ENCODE measurements at places on chromosomes 16 and 17.

DNA sequence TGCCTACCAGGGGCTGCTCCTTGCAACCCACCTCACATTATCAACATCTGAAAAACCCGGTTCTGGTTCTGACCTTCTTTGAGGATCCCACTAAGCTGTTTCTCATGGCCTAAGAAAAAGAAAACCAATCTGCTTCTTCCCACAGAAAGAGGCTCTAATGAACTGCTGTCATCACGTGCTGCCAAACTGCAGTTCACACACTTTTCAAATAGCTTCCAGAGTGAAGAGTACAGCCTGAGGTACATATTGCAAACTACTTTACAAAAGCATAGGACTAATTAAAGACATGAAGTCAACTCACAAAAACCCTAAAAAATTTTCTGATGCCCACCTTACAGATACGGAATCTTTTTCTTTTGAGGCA lies 36.7 kb downstream of the SMG6 start:
- no peak for DNase-seq

DNA sequence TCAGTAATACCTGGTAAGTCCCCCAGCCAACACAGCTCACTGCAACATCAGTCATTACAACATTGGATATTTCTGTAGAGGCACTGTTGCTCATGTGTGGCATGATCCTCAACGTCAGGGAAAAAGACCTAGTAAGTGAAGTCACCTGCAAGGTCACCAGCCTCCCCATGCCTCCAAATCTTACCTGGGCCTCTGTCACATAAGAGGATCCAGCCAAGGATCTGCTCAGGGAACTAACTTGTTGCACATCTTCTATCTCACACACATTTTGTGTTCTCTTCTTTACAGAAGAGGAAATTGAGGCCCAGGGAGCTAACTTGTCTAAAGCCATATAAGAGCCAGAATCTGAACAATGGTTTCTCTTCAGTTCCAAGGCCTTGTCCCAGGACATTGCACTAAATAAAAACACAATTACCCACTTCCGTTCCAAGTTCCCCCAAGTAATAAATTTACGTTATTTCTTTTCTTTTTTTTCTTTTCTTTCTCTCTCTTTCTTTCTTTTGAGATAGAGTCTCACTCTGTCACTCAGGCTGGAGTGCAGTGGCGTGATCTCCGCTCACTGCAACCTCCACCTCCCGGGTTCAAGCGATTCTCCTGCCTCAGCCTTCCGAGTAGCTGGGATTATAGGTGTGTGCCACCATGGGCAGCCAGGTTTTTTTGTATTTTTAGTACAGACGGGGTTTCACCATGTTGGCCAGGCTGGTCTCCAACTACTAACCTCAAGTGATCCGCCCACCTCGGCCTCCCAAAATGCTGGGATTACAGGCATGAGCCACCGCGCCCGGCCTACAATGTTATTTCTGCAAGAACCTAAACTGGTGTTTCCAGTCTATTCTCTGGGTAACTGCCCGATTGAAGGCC lies 1.3 kb downstream of the SHMT1 start:
- DNase-seq: no peak

GRCh38 chr16:17346621-17347569 lies 123.9 kb downstream of the XYLT1 start:
- no peak for DNase-seq

DNA sequence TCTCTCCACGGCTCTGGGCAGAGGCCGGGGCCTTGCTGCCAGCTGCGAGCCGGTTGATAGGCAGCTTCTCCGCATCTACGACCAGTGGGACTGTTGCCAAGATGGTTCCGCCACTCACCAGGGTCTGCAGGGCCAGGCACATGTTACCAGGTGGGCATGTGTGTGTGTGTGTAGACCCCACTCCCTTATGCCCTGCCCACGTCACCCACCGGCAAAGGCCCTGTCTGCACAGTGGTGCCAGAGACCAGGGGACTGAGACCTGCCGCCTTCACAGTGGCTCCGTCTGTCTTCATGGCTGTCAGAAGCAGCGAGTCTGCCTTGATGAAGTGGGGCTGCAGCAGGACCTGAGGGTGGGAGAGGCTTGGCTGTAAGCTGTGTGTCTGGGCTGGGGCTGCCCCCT lies 17.7 kb downstream of the SREBF1 start:
- DNase-seq: no peak

DNA sequence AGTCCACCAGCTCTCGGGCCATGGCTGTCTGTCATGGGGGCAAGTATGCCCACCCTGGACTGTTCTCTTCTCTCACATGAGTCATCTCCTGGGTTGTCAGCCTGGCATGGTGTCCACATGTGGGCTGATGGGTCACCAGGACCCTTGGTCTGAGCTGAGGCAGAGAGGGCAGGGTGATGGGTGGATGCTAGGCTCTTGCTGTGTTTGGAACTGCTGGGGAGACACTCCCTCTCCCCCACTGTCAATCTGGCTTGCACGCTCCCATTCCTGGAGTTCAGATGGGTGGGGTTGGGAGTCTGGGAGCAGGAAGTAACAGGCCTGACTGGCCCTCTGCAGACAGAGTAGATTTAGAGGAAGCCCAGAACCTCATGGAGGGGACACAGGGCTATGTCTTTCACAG lies 28.9 kb downstream of the KSR1 start:
- no peak for DNase-seq

- DNase-seq: peak; percentile 76
These were observed 847 bp upstream of the PSMC3IP start for GRCh38 chr17:42578282-42578869.

GRCh38 chr16:4617880-4618279 lies 3.2 kb upstream of the UBALD1 start:
- no peak for DNase-seq

GRCh38 chr17:3893003-3893719 lies at the start of gene CAMKK1:
Gene CAMKK1 (minus strand): TSS chr17:3893053. CDS start chr17:3885687, 7,366 bp downstream.
- peak; percentile 77 for DNase-seq

DNA sequence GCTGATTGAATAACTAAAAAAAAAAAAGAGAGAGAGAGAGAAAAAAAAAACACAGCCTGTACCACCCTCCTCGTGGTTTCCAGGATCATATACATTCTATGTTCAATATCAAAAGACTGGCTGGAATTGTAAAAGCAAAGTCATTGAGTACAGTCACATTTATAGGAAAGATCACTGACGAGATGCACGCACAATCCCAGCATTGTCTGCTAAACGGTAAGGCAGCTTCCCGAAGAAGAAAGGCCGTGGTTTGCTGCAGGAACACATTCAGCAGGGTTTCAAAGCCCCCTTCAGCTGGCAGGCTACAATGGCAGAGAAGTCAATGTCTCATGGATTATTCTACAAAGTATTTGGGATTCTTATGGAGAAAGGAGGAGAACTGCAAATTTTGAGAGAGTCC lies 9.3 kb downstream of the NQO1 start:
- DNase-seq: no peak

- DNase-seq: no peak
These were observed 10.3 kb downstream of the ZNF469 start for GRCh38 chr16:88393034-88393433.

- DNase-seq: peak; percentile 70
These were observed 31.5 kb downstream of the CDK5RAP3 start for GRCh38 chr17:48002266-48002915.

DNA sequence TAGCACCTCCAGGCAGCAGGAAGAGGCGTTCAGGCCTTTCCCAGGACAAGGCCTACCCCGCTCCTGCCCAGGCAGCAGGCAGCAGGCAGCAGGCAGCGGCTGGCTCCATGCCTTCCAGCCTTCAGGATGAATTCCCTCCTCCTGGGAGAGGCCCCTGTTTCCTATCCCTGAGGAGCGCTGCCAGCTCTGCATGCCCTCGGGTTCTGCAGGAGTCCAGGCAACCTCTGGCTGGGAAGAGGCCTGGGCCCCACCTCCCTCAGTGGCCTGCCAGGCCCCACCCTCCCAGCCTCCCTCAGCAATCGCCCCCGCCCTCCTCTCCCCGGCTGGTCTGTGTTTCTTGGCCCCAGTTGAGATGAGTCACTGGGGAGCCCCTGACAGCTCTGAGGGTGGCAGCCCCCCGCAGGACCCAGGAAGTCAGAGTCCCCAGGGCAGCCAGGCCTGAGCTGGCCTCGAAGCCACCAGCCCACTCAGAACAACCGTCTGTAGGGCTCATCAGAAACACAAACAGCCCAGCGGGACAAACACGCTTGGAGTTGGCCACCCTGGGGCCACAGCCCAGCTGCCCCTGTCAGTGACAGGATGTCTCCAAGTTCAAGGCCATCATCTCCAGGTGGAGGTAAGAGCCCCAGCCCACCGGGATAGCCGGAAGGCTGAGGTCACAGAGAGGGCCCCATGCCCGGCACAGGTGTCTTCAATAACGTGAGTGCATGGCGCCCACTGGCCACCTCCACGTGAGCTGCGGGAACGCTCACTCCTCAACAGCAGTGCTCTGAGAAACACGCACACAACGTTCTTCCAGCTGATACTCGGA lies 39.5 kb upstream of the CIBAR2 start:
- peak; percentile 83 for DNase-seq

- no peak for DNase-seq
These were observed 81.6 kb upstream of the LGALS9 start for GRCh38 chr17:27549251-27549893.

GRCh38 chr16:49767414-49767813 lies 88.5 kb downstream of the ZNF423 start:
- DNase-seq: no peak

DNA sequence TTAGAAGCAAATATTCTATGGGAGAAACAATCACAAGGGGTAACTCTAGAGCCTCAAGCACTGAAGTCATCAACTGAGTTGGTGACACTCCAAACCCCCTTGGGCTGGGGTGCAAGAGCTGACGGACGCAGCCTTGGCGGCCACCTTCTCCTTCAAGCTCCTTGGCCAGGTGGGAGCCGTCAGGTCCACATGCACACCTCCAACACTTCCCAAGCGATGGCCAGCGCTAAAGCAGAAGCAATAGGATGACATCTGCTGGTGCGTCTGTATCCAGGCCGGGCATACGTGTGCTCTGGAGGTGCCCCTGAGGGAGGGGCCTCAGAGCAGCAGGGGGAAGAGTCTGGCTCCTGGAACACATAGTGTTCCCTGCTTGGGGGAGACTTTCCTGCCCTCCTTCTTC lies 12.2 kb upstream of the FOXJ1 start:
- no peak for DNase-seq

GRCh38 chr16:75206749-75207451 lies at the start of gene CTRB2:
Gene CTRB2 (minus strand): TSS chr16:75207161. CDS start chr16:75207141, 20 bp downstream.
- DNase-seq: no peak

GRCh38 chr16:12629271-12629670 lies 174.4 kb downstream of the CPPED1 start:
- DNase-seq: no peak

GRCh38 chr16:10576390-10577304 lies 3.8 kb downstream of the EMP2 start:
- DNase-seq: no peak

- DNase-seq: peak; percentile 27
These were observed 6.0 kb downstream of the CPSF4L start for GRCh38 chr17:73255671-73256181.

DNA sequence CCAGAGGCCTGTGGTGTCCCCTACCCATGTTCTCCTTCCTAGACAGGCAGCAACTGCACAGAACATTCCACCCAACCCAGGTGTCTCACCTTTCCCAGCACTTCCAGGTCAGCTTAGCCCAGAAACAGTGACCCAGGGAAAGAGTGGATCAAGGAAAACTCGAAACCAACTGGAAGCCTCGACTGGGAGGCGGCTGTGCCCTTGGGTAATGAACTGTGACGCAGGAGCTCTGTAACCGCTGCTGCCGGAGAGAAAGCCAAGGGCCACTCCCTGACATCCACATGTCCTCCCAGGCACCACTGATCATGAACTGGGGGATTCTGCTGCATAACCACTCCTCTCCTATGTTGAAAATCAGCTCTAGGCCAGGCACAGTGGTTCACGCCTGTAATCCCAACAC lies 34.4 kb downstream of the WDR59 start:
- DNase-seq: no peak

- no peak for DNase-seq
These were observed 66.1 kb upstream of the SMURF2 start for GRCh38 chr17:64728041-64728695.

- peak; percentile 62 for DNase-seq
These were observed 21.3 kb downstream of the CIBAR2 start for GRCh38 chr16:85090873-85091521.

GRCh38 chr16:85510041-85510659 lies 103.0 kb upstream of the GSE1 start:
- DNase-seq: no peak

GRCh38 chr17:75814900-75815373 lies 29.3 kb downstream of the UNC13D start:
- peak; percentile 83 for DNase-seq

GRCh38 chr16:9399573-9399972 lies 308.1 kb downstream of the HAPSTR1 start:
- DNase-seq: no peak

GRCh38 chr16:74297145-74297665 lies 591 bp downstream of the PSMD7 start:
- peak; percentile 16 for DNase-seq

DNA sequence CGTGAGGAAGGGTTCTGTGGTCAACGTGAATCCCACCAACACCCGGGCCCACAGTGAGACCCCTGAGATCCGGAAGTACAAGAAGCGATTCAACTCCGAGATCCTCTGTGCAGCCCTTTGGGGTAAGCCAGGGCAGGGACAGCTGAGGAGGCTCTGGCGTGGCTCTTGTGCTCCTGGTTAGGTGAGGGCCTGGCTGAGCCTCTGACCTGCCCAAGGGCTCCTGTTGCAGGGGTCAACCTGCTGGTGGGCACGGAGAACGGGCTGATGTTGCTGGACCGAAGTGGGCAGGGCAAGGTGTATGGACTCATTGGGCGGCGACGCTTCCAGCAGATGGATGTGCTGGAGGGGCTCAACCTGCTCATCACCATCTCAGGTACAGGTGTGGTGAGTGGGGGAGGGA lies 4.2 kb upstream of the C17orf107 start:
- DNase-seq: no peak

- peak; percentile 53 for DNase-seq
These were observed 20.5 kb downstream of the EFTUD2 start for GRCh38 chr17:44878627-44879221.

DNA sequence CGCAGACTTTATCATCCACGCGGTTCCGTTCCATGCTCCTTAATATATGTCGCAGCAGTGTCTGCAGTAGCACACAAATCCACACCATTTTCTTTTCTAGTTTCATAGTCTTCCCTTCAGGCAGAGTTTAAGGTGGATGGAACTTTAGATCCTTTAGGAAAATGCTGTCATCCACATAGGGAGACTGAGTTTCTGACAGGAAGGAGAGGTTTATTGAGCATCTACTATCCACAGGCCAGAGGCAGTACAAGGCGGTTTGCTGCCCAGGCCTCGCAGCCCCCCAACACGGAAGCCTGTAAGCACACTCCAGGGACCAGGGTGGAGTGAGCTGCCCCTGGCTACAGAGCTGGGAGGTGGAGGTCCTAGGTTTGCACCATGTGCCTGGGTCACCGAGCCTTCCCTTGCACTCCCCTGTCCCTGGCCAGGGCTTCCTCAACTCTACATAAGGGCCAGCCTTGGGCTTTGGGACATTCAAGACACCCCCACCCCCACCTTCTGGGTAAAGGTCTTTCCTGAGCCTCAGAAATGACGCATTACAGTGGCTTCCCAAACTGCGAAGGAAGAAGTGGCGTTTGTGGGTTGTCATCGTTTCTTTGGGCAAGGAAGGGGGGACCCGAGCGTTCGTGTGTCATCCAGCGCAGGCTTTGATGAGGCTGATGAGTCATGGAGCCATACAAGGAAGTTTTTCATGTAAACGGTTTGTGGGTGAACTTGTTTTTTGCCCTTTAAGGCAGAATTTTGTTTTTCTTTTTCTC lies 146.5 kb upstream of the PLCG2 start:
- peak; percentile 89 for DNase-seq

All from fibroblast of lung (primary cell).